ENCODE measurements at places on chromosomes 11 and 22. TPM values are rescaled to one million over a fixed set of nuclear protein-coding genes. Genes with fewer than 3 reads are reported as not detected.

DNA sequence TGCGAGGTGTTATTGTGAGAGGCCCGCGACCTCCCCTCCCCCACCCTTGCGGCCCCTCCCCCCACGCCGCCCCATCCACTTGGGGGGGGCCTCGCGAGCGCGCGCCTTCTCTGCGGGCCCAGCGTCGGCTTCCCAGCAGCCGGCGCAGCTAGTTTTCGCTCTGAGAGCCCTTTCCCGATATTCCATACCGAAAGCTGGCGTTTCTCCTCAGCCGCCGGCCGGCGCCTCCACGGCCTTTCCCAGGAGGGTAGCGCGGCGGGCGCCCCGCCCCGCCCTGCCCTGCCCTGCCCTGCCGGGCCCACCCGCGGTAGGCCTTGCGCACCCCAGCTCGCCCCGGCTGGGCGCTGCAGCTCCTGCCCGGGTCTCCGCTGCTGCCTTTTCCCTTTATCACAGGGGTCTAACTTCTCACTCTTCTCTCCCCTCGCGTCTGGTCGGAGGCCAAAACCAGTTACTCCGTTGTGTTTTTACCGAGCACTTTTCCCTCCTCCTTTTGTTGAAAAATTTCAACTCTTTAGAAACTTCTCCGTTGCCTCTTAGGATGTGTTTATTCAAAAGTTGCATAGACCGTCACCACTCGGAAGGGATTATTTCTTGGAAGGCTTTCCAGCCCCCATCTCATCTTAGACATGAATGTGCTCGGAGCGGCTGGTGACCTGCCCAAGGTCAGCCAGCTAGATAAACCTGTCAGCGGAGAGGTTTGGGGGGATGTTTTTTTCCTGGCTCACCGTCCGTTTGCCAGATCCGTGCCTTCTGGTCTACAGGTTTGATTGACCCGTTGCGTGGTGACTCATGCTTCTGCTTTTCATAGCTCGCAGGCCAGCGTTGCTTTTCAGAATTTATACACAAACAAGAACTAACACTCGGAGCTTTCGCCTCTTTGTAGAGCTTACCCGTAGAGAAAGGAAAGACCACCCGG, 648 bp downstream of the PAFAH1B2 start:
- ATAC-seq = peak; percentile 64

DNA sequence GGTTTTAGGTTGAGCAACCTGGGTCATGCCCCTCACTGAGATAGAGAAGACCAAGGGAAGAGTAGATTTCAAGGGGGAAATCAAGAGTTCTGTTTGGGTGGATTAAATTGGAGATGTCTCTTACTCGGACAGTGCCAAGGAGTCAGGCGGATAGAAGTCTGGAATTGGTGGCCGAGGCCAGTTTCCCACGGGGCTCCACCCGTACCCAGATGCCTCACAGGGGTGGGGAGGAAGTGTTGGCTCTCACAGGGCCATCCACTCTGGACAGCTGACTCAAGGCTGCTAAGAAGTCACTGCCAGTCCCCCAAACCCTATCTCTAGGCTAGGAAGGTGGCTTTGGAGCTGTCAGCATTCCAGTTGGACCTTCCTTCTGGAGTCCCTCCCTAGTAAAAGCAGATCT, 79.1 kb upstream of the TIMP3 start:
- ATAC-seq = no peak

- no peak for ATAC-seq
Measured at GRCh38 chr22:42322562-42322926, 52.1 kb upstream of the TCF20 start.

GRCh38 chr22:37862570-37863325, 13.5 kb downstream of the EIF3L start:
- ATAC-seq = no peak

The RCOR2 gene
- 46.7 TPM for total RNA-seq

DNA sequence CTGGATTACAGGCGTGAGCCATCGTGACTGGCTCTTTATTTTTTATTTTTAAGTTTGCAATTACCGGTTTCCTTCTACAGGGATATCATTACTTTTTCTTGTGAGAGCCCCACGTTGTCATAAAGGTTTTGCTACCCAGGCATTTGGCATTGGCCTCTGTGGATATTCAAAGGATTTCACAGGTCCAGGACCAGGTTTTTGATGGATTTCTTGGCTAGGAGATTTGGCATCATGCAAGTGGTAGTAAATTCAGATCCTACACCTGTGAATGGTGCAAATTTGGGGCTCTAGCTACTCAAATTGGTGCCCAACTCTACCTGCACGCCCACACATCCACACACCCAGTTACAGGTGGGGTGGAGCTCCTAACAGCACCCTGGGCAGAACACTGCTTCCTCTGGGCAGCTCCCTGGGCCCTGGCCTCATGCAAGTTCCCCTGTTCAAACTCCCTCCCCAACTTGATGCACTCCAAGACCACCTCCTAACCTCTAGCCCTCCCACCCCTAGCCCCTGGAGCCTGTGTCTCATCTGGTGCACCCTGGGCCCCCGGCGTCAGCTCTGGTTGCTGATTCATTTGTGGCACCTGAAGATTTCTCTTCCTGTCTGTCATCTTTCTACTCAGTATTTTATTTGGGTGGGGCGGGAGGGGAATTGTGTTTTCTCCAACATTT, 9.3 kb upstream of the MRGPRD start:
- ATAC-seq = no peak

The CASP5 gene
- total RNA-seq = not detected

DNA sequence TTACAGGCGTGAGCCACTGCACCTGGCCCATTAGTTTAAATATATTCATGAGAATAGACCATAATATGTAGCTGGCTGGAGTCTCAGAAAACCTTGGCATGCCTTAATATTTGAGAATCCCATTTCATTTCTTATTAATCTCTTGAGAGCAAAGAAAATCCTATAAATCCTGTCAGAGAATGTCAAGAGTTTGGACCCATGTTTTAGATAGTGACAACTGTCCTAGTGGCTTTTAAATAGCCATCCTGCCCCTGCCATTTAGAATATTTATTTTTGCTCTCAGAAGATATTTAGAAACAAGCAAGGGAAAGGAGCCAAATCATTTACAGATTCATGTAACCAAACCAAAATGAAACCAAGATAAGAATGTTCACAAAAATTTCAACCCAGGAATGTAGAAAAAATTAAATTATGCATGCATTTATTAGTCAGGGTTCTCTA, 107.2 kb downstream of the SWAP70 start:
- no peak for ATAC-seq

- peak; percentile 35 for ATAC-seq
Measured at GRCh38 chr22:27456696-27457503, 344.7 kb downstream of the MN1 start.

The SCARF2 gene
- 6.0 TPM for total RNA-seq

- ATAC-seq = no peak
Measured at GRCh38 chr11:17687946-17688670, 31.3 kb upstream of the MYOD1 start.

The GLB1L3 gene
- 1.7 TPM for total RNA-seq

- ATAC-seq = no peak
Measured at GRCh38 chr11:17799147-17799546, 64.6 kb downstream of the KCNC1 start.

The ANO3 gene
- 50.2 TPM for total RNA-seq

DNA sequence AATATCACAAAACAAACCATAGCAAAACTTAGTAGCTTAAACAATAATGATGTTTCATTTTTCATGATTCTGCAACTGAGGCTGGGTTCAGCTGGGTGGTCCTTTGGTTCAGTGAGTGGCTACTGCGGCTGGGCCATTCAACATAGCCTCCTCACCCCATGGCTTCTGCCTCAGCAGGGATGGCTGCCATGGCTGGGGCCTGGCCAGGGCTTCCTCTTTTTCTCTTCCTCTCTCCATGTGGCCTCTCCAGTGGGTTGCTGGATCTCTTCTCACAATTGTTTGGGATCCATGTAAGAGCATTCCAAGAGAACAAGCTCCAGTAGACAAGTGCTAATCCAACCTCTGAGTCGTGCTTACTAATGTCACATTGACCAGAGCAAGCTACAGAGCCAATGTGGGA, 248.6 kb upstream of the PLET1 start:
- ATAC-seq = no peak

DNA sequence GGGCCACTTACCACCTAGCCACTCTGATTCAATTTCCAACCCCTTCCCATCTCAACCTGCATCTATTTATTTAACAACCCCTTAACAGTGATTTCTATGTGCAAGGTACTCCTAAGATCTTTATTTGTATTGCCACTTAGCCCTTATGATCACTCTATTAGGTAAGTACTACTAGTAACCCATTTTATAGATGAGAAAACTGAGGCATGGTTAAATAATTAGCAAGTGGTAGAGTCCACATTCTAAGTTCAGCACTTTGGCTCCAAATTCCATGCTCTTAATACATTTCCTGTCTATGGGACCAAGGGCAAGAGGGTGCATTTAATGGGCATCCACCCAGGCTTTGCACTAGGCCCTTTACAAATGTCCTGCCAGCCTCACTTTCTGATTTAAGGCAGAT, 38.1 kb upstream of the CSNK2A3 start:
- no peak for ATAC-seq

The NRIP3 gene
- total RNA-seq = 8.6 TPM

DNA sequence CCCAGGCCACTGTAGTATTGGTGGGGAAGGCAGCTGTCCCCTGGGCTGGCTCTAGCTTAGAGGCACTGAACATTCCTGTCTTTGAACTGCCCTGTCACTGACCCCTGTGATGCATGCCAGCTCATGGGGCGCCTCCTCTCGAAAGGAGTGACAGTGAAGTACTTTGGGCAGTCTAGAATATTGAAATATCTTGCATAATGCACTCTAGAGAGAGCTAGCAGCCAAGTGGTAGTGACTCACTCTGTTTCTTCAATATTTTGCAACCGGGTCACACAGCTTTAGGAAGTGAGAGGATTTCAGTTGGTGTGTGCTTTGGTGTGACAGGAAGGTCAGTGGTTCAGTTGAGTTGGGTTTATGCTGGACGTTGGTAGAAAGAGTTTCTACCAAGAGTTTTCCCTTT, 35.5 kb upstream of the ST14 start:
- peak; percentile 92 for ATAC-seq

The TMEM126A gene
- total RNA-seq = 34.6 TPM

- ATAC-seq = no peak
Measured at GRCh38 chr11:70049045-70049444, 29.1 kb upstream of the ANO1 start.

The DEUP1 gene
- 0.31 TPM for total RNA-seq

DNA sequence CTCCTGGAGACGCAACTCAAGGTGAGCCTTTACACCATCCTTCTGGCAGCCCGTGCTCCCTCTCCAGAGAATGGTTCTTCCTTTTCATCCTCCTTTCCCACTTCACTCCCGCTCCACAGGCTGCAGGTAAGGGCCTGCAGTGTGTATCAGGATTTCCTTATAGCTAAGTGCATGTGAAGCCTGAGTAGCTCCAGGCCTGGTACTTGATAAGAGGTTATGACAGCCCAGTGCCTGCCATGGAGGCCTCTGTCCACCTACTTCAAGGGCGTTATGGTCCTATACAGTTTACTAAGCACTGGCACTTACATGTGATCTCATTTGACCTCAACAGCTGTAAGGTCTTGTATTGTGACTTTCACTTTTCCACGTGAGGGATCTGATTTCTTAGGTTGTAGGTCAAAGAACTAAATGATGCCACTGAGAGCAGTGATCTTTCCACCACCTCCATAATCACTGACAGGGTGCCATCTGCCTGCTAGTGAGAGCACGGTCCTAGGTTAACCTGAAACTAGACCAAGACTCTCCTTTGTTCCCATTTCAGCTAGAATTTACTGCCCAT, 18.1 kb downstream of the SSH3 start:
- no peak for ATAC-seq

DNA sequence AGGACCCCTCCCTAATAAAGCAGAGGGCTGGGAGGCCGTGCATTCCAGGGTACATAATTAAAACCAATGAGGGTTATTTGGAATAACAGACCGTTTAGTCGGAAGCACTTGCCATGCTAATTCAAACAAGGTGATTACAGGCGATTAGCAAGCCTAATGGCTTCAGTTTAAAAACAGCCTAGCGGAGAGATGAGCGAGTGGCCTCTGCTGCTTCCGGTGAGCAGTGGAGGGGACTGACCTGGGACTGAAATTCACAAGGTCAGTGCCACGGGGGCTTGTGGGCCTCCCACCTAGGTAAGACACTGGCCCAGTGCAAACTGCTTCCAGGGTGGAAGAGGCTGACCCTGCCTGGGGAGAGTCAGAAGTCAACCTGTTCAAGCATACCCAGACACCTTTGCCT, 56.8 kb upstream of the ALX4 start:
- no peak for ATAC-seq

DNA sequence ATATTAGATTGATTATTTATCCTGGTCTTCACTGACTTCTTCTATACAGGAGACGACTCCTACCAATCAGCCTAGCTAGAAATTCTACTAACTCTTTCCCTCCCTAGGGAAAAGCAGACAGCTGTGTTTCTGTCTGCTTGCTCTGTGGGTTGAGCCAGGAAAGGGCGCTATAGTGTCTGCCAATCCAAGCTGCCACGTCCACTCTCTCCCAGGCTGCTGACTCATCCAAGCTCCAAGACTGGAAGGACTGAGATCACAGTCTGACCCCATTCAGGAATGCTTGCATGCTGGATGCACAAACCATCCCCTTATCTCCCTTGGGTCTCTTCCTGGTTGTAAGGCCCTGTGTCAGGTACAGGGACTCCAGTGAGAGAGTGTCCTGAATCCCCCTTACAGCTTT, 955.6 kb downstream of the OPCML start:
- peak; percentile 98 for ATAC-seq

DNA sequence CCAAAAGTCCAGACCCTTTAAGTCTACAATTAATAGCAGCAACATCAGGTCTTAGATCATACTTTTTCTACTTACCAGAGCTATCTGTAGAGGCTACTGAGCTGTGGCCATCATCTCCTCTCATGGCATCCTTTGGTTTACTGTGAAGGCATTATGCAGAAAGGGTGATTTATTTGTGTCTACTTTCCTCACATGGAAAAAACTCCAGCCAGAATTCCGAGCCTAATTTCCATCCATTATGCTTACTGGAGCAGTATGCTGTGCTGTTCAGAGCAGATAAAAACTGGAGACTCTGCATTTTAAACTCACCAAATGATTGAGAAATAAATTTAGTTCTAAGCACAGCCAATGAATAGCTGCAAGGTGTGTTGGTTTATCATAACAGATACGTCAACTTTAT, 581.8 kb downstream of the ETS1 start:
- ATAC-seq = peak; percentile 67

The NXPE2 gene
- not detected for total RNA-seq

The SCYL1 gene
- total RNA-seq = 40.6 TPM

The SCGB1C1 gene
- total RNA-seq = not detected

The PUS3 gene
- 15.0 TPM for total RNA-seq

- ATAC-seq = no peak
Measured at GRCh38 chr22:36862251-36863242, 1.7 kb downstream of the NCF4 start.

The RGL4 gene
- total RNA-seq = 0.38 TPM

The CCDC87 gene
- total RNA-seq = 0.85 TPM

DNA sequence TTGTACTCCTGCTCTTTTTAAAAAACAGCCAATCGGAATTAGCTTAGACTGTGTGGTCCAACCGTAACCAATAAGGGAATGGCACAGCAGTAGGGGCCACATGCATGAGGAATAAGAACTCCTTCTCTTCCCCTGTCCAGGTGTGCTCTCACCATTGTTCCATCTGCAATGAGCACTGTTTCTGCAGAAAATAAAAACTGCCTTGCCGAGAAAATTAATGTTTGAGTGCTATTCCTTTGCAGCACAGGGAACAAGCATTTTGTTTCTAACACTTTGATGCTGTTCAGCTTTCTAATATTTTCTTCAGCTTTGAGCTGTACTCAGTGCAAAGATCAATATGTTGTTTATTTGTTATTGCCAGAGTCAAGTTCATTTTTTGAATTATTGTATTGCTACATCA, 57.9 kb downstream of the PIWIL3 start:
- ATAC-seq = no peak

Measured in motor neuron (in vitro differentiated cells).